ENCODE measurements at places on chromosomes 7 and 10.

DNA sequence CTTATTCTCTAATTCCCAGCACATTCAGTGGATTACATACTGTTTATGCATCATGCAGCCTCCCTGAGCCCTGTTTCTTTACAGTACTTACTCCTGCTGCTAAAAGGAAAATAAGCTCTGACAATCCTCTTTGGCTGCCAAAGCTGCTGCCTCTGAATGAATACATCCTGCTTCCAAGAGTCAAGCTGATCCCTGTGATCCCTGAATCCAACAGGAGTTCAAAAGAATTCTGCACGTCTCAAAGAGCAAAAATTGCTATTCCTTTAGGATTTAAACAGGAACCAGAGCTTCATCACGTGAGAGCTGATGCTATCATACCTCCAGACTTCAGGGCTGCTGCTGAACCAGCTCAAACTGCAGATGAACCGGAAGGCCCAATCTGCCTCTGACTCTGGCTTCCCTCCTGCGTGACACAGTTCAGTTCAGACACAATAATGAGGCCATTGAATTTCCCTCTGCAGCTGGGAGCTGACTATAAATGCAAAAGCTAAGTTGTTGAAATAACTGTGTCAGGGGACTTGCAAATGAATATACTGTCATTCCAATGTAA, 851.0 kb upstream of the PHF14 start:
- DNase-seq = no peak

GRCh38 chr10:15169555-15170401, 1.3 kb upstream of the NMT2 start:
- no peak for DNase-seq

GRCh38 chr7:43625980-43626379, 43.1 kb downstream of the STK17A start:
- no peak for DNase-seq

- no peak for DNase-seq
Measured at GRCh38 chr7:144009361-144009760, 9.2 kb downstream of the OR6B1 start.

DNA sequence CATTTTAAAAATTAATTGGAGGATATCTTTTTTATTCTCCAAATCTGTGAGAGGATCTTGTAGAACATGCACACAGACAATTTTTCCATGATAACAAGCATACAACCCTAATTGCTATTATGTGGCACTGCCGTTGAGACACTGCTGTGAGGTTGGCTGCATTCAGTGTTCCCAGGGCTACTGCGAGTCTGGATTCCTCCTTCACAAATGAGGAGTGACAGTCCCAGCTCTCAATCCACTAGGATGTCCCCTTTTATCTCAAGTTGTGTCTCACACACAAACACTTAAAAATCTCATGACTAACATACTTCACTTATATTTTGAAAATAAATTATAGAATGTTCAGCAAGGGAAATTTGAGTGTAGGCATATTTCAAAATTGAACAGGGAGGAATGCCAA, 14.1 kb downstream of the NEUROD6 start:
- no peak for DNase-seq

DNA sequence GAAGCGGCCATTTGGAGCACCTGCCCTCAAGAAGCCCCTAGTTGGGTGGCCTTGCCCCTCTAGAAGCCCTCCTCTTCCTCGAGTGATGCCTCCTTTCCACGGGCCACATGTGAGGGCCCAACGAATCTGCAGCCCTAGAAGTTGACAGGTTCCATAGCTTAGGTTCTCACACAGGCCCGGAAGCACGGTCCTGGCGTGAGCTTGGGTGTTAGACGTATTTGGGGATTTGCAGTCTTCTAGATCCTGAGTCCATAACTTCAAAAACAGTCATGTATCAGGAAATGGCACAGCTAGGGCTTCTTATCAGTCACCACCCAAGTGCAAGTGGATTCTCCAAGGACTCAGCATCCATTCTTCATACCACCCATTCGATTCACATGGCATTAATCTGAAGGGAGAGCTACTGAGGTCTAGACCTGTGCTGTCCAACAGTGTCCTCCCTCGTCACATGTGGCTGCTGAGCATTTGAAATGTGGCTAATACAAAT, 477 bp upstream of the FBXW4 start:
- DNase-seq = no peak

Data from foreskin fibroblast (primary cell).